ENCODE measurements at places on chromosomes 1 and 21. TPM values are rescaled to one million over a fixed set of nuclear protein-coding genes. Genes with fewer than 3 reads are reported as not detected.

Gene C1orf87
- polyA plus RNA-seq, result 0.39 TPM

Gene DFFB
- 7.9 TPM for polyA plus RNA-seq

Gene SLC2A5
- polyA plus RNA-seq, result 1.0 TPM

Gene F13B
- polyA plus RNA-seq, result not detected

Gene EFNA3
- 7.2 TPM for polyA plus RNA-seq

Gene C1QC
- polyA plus RNA-seq, result 10.1 TPM

Gene KCNJ15
- 261 TPM for polyA plus RNA-seq

Gene LY9
- polyA plus RNA-seq, result 0.11 TPM

Gene GNAT2
- not detected for polyA plus RNA-seq

Gene LDLRAD1
- 0.07 TPM for polyA plus RNA-seq

Gene CD53
- 5.7 TPM for polyA plus RNA-seq

Gene ZNF648
- polyA plus RNA-seq, result 0.57 TPM

Gene HRNR
- 1.5 TPM for polyA plus RNA-seq

Gene AIM2
- not detected for polyA plus RNA-seq

Gene AZIN2
- 7.1 TPM for polyA plus RNA-seq

Gene OR6K3
- polyA plus RNA-seq, result not detected

Gene OR6N1
- not detected for polyA plus RNA-seq

Gene VAV3
- 118 TPM for polyA plus RNA-seq

Gene TCEA3
- polyA plus RNA-seq, result 62.9 TPM

Data from renal cortex interstitium (tissue), 15 donors.